ENCODE measurements at places on chromosomes 7 and 10.

- DNase-seq: no peak
Measured at GRCh38 chr10:58475322-58476277, 37.1 kb upstream of the BICC1 start.

DNA sequence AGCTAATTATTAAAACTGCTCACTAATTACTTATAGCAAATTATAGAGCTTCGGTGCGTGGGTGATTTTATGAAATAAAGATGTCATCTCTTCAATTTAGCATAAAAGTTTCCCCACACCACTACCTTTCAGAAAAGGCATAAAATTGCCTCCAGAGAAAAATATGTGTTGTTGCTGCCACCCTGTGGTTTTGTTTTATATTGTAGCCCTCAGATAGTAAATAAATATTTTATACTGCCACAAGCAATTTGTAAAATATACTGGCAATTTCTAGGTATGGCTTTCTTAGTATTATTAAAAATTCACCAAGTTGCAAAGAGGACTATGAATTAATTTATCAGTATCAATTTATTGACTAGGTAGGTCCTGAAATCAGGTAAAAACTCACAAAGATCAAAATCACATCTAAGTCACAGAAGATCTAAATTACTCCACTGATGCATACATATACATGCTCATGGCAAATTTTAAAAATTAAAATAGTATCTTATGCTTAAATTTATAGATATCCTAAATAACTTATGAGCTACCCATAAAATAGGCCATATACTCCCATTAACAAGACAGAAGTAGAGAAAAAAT lies 26.5 kb downstream of the ASNS start:
- no peak for DNase-seq

GRCh38 chr7:4775848-4776623 lies 613 bp downstream of the AP5Z1 start:
- no peak for DNase-seq

DNA sequence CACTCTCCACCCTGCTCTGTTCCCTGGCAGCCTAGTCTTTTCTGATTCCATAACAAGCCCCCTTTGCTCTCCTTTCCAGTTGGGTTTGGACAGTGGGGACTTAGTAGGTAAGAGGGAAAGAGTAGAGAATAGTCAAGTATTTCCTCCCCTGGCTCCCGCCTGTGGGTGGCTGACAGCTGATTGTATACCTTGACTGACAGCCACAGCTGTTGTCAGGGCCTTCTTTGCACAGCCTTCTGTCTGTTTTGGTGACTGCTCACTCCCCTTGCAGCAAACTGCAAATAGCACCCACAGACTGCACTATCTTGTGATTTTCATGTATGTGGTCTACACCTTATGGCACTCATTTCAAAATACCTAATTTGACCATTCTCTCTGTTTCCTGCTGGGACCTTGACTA lies 486.3 kb downstream of the ACTR3B start:
- no peak for DNase-seq

DNA sequence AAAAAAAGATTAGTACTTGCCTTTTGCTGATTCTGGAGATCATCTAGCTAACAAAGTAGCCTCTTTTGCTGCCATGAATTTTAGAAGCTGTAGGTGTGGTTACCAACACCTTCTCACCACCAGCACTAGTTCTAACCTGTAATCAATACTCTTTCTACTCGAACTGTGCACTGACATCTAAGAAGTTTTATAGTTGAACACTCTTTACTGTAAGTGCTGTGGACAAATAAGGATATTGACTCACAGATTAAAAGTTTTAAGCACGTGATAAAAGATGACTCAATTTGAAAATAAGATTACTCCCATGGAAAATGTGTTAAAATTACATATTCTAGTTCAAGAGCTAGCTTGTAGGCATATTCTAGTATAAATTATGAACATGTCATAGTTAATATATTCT lies 89.9 kb downstream of the REEP3 start:
- no peak for DNase-seq

DNA sequence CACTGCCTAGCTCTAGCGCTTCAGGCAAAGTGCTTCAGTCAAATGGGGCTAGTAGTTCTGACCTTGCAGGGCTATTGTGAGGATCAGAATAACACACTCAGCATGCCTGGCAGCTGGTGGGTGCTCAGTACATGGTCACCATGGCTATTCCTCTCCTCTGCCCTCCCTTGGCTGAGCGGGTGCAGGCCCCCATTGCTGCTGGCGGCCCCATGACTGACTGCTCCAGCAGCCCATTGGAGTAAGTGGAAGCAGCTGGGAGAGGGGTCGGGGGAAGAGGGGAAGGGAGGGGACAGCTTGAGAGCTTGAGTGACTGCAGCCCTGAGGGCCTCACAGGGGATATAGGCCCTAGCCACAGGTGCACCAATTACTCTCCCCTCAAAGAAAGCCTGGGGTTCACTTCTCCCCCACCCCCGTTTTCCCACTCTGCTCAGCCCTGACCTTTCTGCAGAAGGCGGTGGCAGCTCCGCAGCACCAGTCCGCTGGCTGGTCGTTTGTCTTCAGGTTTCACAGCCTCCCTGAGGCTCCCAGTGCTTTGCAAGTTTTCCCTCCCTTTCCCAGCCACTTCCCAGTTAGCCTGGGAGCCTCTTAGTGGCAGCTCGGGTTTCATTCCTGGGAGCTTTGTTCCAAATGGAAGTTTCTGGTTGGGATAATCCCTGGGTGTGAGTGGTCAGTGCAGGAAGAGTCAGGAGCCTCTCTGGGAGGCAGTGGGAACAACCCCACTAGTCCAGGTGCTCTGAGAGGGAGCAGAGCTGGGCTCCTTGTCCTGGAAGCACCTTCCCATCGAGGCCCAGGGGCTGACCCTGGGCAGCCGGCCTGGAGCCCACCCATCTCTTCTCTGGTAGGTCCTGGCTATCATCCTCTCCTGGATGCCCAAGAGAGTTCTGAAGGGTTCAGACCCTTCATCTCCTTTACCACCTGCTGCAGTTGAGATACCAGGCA lies 16.3 kb downstream of the FGF8 start:
- DNase-seq: no peak

- peak; percentile 30 for DNase-seq
Measured at GRCh38 chr7:81684514-81685269, 85.2 kb downstream of the HGF start.

DNA sequence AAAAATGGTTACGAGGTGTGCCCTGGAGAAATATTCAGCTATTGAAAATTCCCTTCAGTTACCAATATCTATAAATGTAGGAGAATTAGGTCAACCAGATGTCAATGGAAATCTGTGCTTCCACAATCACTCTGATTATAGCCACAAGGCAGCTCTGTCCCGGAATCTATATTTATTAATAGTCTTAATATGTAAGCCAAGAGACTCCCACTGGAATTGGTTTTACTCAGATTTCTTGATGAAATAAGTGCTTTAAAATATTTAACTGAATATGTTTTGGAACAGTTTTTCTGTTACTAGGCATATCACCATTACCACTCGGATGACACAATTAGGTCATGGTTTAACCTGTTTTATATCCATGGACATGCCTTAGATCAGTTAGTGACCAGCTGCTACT lies 169.6 kb downstream of the POM121L12 start:
- DNase-seq: no peak

Data from esophagus squamous epithelium (tissue), 5 donors.